ENCODE measurements at places on chromosomes 11 and 22. TPM values are rescaled to one million over a fixed set of nuclear protein-coding genes. Genes with fewer than 3 reads are reported as not detected.
A peak's percentile ranks its signal among the peaks of the same experiment; 100 is the strongest.

DNA sequence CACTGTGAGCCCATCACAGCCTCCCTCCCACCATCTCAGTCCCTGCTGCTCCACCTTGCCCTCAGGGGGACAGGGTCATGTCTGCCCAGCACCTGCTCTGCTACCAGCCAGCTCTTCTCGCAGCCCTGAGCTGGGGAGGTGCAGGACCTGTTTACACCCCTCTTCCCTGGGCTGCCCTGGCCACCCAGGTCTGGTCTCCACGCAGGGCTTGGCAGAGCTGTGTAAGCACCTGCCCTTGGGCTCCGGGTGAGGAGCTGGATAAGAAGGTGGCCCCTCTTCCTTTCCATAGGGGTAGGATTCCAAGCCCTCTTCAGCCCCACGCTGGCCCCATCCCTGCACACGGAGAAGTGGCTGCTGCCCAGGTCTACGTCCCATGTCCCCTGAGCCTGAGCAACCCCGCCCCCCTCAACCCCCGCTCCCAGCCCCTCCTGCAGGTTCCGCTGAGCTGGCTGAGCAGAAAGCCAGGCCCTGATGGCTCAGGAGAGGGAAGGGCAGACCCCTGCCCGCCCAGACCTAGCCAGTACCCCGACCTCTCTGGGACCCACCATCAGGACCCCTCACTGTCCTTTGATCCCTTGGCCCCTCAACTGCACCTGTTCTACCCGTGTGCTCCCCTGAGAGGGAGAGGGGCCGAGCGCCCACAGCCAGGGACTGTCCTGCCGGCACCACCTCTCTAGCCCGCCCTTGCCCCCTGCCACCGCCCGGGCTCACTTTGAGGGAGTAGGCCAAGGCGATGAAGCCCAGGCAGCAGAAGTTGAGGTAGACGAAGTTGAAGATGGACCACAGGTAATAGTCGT is 3.2 kb downstream of the IFITM10 start:
- DNase-seq = no peak

- DNase-seq = no peak
These were observed 59.9 kb downstream of the BBOX1 start for GRCh38 chr11:27100534-27100933.

- no peak for DNase-seq
These were observed 563 bp upstream of the PSMA1 start for GRCh38 chr11:14520747-14521151.

GRCh38 chr11:8545698-8546366 is 48.2 kb downstream of the STK33 start:
- DNase-seq = no peak

GRCh38 chr11:47010179-47010578 is 73.6 kb downstream of the CSTPP1 start:
- no peak for DNase-seq

- no peak for DNase-seq
These were observed 62.8 kb upstream of the CAPRIN1 start for GRCh38 chr11:33988586-33989370.

DNA sequence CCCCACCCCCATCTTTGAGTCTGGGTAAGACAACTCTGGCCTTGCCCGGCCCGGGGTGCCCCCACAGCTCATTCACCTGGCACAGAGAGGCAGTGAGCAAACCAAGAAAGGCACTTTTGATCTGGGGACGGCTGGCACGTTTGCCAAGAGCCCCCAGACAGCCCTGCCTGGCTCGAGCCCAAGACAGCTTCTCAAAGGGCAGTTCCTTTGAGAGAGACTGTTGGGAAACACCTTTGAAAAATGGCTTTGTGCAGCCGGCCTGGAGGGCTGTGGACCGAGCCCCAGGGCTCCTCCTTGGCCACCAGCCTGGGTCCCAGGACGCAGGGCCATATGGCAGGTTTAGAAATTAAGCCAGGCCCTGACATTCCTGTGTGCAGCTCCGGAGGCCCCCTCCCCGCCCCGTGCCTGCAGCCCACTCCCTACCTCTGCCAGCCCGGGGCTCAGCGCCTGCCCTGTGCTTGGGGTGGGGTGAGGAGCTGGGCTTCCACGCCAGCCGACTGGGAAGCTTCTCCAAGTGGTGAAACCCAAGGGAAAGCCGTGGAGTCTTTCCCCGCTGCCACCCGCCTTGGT is 50.2 kb upstream of the SMIM38 start:
- DNase-seq = no peak

GRCh38 chr11:46247659-46248058 is 29.8 kb upstream of the CREB3L1 start:
- DNase-seq = no peak

DNA sequence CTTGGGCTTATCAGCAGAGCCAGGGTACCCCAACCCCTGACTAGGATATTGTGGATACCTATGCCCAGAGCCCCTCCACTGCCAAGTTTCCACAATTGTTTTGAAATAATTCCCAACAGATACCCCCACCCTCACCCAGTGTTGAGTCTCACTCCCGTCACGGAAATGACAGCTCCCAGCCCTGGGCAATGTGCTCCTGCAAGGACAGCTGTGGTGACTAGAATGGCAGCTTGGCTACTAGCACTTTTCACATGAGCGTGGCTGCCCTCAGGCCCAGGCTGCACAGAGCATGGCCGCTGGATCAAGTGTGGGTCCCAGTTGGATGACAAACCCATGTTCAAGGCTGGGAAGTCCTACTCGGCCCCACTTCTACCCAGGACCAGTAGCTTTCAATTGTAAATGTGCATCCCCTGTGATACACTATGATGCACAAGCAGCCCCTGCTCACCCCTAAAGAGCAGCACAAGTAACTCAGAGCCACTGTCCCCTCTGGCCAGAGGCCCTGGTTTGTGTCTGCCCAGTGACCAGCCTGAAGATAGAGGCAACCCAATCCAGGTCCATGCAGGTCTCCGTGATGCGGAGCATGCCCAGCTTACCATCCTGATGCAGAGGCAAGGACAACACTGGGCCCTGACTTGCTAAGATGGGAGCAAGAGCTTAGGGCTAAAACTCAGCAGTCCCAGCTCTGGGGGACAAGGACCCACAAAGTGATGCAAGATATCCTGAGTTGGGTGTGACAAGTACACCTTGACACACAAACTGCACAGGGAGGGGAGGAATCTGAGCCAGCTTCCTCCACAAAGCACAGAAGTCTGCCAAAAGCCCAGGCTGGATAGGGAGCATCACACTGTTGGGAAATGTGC is 13.2 kb downstream of the KCNQ1OT1 start:
- DNase-seq = no peak

DNA sequence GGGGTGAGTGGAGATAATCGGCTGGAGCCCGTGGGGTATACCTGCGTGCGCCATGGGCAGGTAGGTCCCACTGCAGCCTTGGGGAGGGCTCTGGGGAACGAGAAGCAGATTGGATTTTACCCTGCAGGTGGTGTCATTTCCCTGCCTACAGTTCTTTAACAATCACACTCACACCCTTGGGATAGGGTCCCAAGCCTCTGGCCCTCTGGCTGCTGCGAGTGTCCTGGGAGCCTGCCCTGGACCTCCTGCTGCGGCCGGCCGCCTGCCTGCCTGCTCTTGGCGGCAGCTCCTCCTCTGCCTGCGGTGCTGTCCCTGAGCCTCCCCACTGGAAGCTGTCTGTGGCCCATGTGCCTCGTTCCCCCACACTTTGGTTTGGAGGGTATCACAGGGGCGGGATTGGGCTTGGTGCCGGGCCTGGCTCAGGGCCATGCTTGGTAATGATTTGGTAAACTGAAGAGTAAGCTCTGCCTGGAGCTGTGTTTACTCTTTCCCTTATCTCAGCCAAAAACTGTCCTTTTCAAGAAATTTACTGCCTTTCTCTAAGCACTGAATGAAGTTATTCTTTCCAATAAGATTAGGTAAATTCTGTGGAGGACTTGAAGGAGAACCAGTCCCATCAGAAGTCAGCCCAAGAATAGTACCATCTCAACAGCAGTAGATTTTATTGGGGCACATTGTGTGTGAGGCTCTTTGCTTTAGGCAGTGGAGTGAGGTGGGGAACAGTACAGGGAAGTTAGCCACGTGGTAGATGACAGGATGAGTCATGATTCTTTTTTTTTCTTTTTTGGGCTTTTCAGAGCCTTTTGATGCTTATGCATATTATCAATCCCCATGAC is 53.7 kb downstream of the TBC1D22A start:
- no peak for DNase-seq

DNA sequence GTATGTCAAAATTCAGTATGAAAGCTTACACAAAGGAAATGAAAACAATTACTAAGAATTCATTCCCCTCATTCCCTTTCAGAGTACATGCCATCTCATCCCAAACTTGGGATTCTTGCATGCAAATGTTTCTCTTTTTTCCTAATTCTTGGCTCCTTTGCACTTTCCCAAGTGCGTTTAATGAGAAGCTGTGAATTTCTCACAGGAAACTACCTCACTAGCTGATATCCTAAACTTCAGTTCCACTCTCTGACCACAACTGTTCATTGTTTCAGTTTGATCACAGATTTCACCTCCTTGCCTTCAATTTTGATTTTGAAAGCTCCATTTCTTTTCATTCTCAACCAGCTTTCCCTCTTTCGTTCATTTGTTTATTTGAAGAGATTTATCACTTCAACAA is 5.9 kb upstream of the ARL14EP start:
- no peak for DNase-seq

DNA sequence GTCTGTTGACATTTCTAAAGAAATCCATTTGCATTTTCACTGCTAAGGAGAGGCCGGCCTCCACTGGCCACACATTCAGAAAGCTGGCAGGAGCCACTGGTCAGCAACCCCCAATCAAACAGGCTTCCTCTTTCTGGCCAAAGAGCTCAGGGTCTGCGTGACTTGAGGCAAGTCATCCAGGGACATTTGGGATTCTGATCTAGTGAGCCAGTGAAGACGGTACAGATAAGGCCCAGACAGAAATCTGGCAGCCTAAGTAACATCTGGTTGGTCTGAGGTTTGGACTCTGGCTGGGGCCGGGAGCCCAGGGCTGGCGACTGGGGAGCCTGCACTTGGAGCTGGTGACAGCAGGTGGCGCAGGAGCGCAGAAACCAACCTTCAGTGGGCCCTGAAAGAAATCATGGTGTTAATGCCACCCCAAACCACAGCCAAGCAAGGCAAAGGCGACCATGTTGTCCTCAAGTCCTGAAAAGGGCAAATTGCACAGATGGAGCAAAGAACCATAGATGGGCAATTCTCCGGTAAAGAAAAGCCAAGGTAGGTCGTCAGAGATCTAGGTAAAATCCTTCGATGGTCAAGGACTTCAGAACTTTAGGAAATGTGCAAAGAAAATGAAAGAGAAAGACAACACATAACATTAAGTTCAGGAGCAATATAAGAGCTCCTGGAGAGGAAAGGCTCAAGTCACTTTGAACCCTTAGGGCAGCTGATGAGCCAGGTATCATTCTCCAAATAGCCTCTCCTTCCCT is 99.4 kb upstream of the BLID start:
- peak; percentile 66 for DNase-seq

DNA sequence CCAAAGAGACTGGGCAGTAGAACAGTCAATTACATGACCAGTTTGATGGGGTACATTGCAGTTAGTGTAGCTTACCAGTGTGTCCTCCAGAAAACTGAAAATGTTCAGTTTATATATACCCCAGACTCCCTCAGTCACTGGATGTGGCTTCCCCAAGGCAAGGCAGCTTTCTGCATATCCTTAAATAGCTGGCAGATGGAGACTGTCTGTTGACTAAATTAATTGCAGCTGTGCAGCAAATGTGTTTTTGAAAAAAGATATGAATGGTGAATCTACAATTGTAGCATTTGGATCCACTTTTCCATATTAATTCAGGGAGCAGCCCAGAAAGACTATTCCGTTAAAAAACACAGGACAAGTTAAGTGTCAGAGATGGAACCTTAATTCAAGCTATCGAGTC is 565.1 kb upstream of the CCDC179 start:
- DNase-seq = no peak

DNA sequence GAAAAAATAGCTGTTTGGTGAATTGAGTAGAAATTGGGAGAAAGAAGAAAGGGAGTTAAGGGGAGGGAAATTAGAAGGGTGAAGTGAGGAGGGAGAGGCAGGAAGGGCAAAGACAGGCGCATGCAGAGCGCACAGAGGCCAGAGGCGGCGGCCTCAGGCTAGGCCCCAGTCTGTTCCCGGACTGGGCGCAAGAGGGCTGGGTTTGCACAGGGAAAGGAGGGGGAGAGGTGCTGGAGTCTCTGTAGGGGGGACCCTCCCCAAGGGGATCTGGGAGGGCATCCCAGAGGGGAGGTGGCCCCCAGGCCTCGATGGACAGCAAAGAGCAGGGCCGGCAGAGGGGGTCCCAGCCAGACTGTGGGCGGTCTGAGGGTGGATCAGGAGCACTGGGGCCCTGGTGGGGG is 1.3 kb upstream of the FLRT1 start:
- DNase-seq = no peak

- DNase-seq = no peak
These were observed 66.4 kb downstream of the LRRC32 start for GRCh38 chr11:76604081-76604625.

GRCh38 chr11:1192741-1193325 is 30.0 kb upstream of the MUC5B start:
- no peak for DNase-seq

DNA sequence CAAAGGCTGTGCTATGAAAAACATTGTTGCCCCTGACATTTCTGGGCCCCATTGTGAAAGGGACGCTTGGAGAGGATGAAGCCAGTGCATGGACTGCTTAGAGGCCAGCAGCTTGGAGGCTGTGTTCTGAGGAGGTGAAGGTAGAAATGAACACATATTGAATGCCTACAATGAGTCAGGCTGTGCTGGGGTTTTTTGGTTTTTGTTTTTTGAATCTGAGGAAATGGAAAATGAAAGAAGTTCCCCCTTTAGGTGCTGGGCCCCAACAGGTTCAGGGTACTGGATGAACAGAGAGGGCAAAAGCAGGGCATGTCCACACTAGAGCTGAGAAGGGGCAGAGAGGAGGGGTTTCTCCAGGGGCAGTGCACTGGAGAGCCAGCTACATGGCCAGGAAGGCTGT is 166.1 kb upstream of the API5 start:
- no peak for DNase-seq

GRCh38 chr11:20125927-20126326 is 34.3 kb downstream of the DBX1 start:
- DNase-seq = no peak

- peak; percentile 29 for DNase-seq
These were observed 612 bp downstream of the GTSE1 start for GRCh38 chr22:46297151-46297812.

- DNase-seq = no peak
These were observed 127.6 kb downstream of the MPPED2 start for GRCh38 chr11:30458541-30458940.

GRCh38 chr22:41915035-41915785 is at the start of gene SHISA8:
Gene SHISA8 (minus strand): TSS chr22:41915074. CDS start chr22:41914667, 407 bp downstream.
- DNase-seq = no peak

GRCh38 chr11:45925550-45925949 is 3.1 kb downstream of the LARGE2 start:
- no peak for DNase-seq

DNA sequence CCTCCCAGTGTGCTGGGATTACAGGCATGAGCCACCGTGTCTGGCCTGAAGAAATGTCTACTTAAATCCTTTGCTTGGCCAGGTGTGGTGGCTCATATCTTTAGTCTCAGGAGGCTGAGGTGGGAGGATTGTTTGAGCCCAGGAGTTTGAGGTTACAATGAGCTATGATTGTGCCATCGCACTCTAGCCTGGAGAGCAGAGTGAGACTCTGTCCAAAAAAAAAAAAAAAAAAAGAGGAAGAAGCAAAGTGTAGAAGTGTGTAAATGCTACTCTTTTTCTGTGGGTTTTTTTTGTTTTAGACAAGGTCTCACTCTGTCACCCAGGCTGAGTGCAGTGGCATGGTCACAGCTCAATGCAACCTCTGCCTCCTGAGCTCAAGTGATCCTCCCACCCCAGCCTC is 6.4 kb upstream of the ATG16L2 start:
- DNase-seq = no peak

The PHLDB1 gene
- total RNA-seq = 120 TPM

The WBP2NL gene
- total RNA-seq = not detected

The INS gene
- total RNA-seq = not detected

The LIMK2 gene
- total RNA-seq = 31.3 TPM

The OR51I1 gene
- total RNA-seq = not detected

The TCF20 gene
- total RNA-seq = 67.5 TPM

The KCTD17 gene
- total RNA-seq = 85.7 TPM
